ENCODE measurements at places on chromosomes 1 and 21.

DNA sequence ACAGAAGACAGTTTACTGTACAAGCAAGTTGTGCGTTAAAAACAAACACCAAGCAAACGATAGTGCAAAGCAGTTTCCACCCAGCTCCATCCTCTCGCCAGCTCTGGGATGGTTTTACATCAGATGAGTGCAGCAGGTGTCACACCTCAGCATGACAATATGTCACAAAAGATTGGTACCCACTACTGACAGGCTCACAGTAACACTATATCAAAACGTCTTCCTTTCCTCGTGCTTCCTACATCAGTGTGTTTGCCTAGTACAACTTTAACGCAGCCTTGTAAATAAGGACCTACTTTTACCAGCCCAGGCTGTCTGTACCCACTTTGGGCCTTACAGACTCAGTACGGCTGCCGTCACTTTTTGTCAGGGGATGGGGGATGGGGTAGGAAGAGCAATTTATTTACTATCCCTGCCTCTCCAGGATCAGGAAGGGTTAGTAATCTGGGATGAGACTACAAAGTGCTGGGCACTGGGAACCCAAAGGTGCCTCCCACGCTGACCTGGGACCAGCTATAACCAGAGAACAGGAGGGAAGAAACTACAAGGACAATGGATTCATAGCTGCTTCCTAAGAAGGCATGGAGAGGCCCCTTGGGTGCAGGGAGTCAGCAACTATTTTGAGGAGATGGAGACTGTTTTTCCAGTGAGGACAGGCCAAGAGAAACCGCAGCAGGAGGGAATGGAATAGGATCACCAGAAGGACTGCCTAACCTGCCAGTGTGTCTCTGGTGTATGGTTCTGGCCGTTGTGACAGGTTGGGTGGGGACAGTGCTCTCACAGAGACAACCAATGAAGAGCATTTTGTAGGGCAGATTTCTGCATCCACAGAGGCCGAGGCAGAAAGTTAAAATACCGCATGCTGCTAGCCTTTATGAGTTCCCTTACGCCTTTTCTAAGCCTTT, 30.2 kb downstream of the RUNX3 start:
- no peak for DNase-seq

DNA sequence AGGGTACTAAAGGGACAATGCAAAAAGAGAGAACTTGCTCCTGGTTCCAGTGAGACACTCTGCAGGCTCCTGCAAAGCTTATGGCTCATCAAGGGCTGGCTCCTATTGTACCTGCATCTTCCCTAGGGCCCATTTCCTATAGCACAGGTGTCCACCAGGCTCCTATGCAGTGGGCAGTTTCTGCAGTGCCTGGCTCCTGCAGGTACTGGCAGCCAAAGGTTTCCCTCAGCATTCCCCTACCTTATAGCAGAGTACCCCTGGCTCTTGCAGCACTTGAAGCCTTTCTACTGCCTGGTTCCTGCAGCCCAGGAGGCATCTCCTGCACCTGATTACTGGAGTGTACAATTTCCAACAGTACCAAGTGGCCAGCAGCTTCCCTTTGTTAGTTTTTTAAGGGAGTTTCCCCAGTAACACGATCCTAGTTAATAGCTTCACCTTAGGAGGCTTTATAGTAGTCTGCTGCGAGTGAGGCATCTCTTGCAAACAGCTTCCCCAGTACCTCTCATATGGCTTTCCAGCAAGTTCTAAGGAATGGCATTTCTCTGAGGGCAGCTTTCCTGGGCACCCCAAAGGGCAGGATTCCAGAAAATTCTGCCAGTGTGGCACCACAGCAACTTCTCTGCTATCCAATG, 141.7 kb downstream of the DENND1B start:
- DNase-seq, result no peak

DNA sequence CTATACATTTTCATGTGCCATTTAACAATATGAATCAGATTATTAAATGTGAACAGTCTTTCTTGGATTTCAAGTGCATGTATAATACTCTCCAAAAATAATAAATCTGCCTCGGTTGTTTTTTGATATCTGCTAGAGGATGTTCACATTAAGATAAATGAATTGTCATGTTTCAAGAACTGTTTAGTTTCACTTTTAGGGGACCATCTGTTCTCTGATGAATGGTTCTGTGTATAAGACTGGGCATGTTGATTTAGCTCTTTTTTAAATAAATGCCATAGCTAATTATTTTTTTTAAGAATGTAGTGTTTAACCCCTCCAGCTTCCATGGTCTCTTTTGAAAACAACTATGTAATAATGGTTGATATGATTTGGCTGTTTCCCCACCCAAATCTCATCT, 1245.1 kb upstream of the ADGRL4 start:
- DNase-seq, result no peak

- DNase-seq, result no peak
These were observed 31.9 kb downstream of the MAP3K21 start for GRCh38 chr1:233359431-233359830.

GRCh38 chr1:216815260-216816131, 92.3 kb upstream of the ESRRG start:
- DNase-seq, result peak; percentile 10

- no peak for DNase-seq
These were observed 6.5 kb downstream of the CCSAP start for GRCh38 chr1:229336345-229336744.

- no peak for DNase-seq
These were observed 3.0 kb downstream of the IGSF21 start for GRCh38 chr1:18110598-18110939.

DNA sequence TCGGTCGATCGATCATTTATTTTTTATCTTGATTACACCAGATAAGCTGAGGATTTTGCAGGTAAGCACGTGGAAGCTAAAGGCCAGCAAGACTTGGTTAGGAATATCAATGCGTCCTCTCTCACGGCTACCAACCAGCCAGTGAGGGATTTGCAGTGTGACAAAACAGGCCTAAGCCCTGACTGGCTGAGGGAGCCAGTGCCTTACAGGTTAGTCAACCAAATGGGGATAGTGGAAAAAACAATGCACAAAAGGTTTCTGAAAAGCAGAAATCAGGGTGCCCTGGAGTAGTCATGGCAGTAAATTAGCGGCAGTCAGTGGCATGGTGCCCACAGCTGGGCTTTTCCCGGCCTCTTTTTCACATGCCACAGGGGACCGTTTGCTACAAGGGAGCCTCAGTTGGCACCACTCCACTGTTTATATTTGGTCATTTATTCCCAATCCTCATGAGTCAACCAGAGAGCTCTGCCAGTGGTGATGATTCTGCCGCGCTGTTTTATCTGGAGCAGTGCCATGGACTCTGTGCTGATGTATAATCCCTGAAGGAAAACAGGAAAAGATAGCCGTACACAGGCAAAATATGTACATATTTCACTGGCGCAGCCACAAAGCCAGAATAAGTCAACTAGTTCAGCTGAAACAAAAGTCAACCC, 167.6 kb downstream of the RHOU start:
- peak; percentile 81 for DNase-seq

DNA sequence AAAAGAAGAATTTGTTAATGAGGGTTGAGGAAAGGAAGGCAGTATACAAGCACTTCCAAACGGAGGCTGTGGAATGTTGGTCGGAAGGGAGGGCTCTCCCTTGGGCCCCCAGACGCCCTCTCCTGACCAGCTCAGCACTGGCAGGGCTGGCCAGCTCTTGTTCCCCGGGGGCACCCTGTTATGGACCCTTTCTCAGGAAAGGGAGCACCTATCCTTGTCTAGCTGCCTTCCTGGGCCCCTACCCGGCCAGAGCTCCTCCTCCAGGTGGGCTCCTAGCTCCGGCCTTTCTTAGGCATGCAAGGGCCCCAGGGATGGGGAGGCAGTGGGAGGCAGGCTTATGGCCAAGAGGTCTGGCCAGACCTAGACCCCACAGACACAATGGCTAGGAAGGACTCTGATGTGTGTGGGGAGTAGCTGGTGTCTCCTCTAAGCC, 926 bp downstream of the BLACAT1 start:
- no peak for DNase-seq

- DNase-seq, result peak; percentile 82
These were observed at the start of gene MAD2L2 for GRCh38 chr1:11681071-11681771. Gene MAD2L2 (minus strand): TSS chr1:11681148. CDS start chr1:11680601, 547 bp downstream.

DNA sequence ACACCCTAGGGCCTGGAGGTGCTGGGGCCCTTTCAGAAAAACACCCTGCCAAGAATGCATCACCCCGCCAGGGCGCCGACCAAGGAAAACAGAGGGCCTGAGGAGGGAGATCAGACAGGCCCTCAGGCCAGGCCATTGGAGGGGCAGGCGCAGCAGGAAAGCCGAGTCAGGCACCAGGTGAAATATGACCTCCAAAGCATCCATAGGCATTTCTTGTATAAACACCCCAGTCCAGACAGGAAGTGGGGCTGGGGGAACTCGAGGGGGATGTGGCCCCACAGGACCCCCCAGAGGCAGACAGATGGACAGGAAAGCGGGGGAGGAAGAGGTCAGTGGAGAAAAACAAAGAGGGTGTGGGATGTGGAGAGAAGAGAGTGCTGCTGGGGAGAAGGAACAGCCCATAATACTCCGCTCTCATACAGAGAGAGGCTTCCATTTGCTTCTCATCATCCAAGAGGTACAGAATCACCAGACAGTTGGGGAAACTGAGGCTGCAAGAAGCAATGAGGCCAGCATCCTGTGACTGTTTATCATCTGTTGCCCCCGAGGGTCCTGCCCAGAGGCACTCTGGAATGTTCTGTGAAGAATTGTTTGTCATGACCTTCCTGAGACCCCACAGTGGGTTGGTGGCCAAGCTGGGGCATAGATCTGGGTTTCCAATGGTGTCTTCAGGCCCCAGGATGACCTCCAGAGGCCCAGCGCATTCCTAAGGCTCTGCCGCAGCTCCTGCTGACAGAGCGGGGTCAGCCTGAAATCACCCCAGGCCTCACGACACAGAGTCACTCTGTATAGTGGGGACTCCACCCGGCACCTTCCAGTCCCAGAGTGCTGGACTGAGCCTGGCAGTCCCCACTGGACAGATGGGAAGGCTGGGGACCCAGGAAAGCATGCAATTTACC, 18.0 kb downstream of the TRIM62 start:
- no peak for DNase-seq

DNA sequence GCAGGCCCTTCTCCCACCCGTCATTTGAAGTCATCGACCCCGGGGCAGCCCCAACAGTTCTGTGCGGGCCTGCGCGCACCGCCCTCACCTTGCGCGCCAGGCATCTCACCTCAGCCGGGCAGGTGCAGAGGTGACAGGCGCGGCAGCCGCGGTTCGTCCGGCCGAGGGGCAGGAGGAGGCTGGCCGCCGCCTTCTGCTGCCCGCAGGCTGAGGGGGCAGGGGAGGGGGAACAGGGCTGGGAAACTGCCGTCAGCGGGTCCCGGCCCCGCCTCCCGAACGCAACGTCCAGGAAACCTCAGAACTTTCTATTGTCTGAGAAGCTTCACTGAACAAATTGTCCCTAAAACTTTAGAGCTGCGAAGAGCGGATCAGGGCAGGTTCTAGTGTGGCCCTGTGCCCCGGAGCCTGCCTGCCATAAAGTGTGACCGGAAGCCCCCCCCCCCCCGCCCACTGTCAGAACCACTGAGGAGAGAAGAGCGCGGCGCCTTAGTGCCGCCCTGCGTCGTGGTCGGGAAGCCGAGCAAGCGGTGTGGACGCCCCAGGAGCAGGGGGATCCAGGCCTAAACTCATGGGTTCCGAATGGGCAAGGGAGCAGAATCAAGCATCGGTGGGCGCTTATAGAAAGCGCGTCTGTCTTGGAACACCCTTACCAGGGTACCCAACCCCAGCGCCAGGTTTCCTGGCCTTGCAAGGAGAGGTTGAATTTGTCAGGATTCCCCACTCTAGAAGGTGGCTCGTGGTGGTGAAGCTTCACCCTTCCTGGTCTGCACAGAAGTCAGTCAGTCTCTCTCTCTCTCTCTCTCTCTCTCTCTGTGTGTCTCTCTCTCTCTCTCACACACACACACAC, 13.3 kb upstream of the TBX15 start:
- no peak for DNase-seq

DNA sequence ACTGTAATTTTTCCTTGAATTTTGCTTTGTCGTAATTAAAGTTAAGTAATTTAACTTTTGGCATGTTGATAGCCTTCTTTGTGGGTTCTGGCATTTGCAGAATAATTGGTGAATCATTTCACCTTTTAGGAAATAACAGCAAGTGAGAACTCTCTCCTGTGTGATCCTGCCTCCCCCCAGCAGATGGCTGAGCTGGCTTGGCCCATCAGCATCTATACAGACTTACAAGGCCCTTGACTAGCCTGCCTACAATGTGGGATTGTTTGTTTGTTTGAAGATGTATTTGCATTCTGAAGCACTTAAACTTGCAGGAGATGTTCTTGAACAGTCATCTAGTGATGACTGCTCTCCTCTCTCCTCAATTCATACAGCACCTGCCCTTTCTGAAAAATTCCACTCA, 55.9 kb downstream of the MACO1 start:
- DNase-seq, result peak; percentile 29

- DNase-seq, result no peak
These were observed 483.9 kb downstream of the DISC1 start for GRCh38 chr1:232110281-232111090.

GRCh38 chr1:43067233-43067745, 104.8 kb downstream of the EBNA1BP2 start:
- no peak for DNase-seq

DNA sequence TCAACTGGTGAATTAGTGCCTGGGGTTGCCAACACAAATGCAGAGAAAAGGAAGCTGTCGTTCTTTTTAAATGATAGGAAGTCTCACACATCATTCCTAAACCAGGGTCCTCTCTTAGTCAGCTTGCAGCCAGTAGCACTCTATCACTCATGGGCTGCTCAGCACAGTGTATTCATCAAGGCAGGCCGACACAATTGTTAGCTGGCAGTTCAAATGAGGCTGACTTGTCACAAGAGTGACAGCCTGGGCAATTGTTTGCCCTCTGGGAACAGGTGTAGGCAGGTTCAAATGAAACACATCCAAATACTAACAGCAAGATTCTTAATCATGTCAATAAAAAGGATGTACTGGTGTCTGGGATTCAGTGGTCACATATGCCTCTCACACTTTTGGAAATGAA, 76.9 kb downstream of the ERICH3 start:
- no peak for DNase-seq

DNA sequence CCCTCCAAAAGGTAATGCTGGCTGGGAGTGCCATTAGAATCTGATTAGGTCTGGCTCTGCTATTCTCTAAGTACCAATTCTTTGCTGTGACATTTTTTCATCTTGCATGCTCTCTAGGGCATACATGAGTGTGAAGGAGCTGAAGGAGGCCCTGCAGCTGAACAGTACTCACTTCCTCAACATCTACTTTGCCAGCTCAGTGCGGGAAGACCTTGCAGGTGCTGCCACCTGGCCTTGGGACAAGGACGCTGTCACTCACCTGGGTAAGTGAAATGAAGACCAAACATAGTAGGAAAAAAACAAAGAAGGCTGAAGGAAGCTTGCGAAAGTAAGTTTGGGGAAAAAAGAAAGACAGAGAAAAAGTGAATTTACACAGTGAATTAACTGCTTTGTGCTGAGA, 207.9 kb downstream of the PAPPA2 start:
- DNase-seq, result no peak

GRCh38 chr1:175134500-175134899, 58.1 kb downstream of the KIAA0040 start:
- DNase-seq, result no peak
